ENCODE measurements at places on chromosomes 16 and 17.

- peak; percentile 63 for DNase-seq
Measured at GRCh38 chr17:27760069-27760885, 40.1 kb downstream of the NOS2 start.

GRCh38 chr17:6936370-6937028 is 59.4 kb upstream of the ALOX12 start:
- peak; percentile 17 for DNase-seq

DNA sequence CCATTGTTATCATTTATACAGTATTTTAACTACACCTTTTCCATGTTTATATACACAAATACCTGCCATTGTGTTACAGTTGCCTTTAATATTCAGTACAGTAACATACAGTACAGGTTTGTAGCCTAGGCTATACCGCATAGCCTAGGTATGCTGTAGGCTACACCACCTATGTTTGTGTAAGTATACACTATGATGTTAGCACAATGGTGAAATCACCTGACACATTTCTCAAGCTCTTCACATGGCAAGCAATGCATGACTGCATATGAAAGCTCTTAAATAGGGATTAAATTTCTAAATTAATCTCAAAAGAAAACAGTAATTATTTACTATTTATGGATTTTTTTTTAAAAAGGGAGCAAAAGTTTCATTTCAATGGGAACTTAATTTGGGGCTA is 12.0 kb downstream of the LRRC37B start:
- no peak for DNase-seq

- peak; percentile 45 for DNase-seq
Measured at GRCh38 chr17:73551759-73552158, 92.5 kb downstream of the SDK2 start.

- DNase-seq = no peak
Measured at GRCh38 chr16:89498839-89499238, 8.5 kb upstream of the ANKRD11 start.

- DNase-seq = no peak
Measured at GRCh38 chr17:58207451-58207850, 11.6 kb downstream of the MKS1 start.

GRCh38 chr16:22726868-22727267 is 87.1 kb upstream of the HS3ST2 start:
- DNase-seq = no peak

- DNase-seq = no peak
Measured at GRCh38 chr17:28700830-28701492, 10.7 kb downstream of the PROCA1 start.

GRCh38 chr16:58363746-58364393 is 28.4 kb upstream of the GINS3 start:
- DNase-seq = no peak

DNA sequence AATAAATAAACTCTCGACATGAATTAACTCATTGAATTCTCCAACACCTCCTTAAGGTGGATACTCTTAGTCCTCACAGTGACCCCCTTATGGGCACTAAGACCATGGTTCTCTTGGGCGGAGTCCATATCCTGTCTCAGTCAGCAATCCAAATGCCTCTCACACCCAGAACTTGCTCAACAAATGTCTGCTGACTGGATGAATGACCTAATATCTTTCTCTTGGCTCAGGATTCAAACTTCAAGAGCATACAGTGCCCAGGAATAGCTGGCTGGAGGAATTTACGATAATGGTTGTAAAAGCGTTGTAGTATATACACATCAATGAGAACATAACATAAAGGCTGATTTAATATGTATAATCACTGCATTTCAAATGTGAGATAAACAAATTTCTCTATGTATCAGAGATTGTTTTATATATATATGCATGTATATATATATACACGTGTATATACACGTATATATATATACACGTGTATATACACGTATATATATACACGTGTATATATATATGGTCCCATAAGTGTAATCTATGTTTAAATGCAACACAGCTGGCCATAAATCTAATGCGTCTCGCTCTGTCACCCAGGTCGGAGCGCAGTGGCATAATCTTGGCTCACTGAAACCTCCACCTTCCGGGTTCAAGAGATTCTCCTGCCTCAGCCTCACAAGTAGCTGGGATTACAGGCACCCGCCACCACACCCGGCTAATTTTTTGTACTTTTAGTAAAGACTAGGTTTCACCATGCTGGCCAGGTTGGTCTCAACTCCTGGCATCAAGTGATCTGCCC is 6.5 kb upstream of the UBB start:
- DNase-seq = no peak

GRCh38 chr16:70701596-70701995 is 15.7 kb upstream of the MTSS2 start:
- DNase-seq = no peak

- DNase-seq = no peak
Measured at GRCh38 chr17:30084788-30085187, 31.8 kb upstream of the NSRP1 start.

DNA sequence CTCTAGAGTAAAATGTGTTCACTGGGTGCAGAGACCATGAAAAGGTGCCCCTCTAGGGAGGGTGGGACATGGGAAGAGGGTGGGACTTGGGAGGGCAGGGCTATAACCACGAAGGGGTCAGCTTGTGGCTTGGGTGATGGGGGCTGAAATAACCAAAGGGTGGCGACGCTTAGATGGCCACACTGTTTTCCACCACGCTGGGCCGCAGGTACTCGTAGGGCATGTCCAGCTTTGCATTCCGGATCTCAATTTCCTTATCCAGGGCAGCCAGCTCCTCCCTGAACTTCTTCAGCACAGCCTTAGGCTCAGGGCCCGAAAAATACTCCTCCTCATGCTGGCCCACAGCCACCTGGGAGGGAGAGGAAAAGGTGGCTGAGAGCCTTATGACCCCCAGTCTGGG is 10.0 kb downstream of the ALOX15 start:
- no peak for DNase-seq

DNA sequence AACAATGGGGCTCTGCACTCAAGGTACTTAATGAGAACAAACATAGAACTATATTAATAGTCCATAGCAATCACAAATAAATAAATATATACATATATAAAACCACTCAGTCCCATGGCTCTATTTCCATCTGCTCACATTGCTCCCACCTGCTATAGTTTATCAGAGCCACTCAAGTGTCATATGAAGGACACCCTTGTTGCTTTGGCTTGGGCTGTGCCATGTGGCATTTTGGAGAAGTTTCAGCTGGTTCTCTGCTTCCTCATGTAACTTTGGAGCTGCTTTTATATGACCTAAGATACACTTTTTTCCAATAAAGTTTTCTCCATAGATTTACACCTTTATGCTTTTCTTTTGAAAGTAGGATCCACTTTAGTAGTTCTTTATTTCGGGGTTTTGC is 126.4 kb downstream of the KCNJ2 start:
- no peak for DNase-seq

- DNase-seq = no peak
Measured at GRCh38 chr16:85289760-85290625, 177.7 kb upstream of the CIBAR2 start.

DNA sequence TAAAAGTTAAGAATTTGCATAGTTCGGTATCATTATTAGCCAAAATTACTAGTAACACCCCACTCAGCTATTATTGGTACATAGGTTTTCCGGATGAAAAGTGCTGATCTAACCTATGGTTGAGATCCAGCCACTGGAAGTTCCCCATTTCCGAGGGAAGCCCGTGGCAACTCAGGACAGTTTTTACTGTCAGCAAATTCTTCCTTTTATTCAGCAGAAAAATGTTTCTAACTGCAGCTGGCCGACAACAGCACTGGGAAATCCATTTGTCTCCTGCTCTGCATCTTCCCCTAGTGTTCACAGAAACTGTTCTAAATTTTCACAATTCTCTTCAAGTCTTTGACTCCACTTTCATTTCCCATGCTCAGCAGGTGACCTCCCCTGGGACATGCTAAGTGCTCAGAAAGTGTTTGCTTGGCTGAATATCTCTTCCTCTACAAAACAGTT is 15.5 kb upstream of the MMD start:
- DNase-seq = no peak

- no peak for DNase-seq
Measured at GRCh38 chr16:75192606-75193264, 14.2 kb downstream of the CTRB2 start.

- DNase-seq = no peak
Measured at GRCh38 chr16:74740795-74741304, 33.8 kb downstream of the FA2H start.

DNA sequence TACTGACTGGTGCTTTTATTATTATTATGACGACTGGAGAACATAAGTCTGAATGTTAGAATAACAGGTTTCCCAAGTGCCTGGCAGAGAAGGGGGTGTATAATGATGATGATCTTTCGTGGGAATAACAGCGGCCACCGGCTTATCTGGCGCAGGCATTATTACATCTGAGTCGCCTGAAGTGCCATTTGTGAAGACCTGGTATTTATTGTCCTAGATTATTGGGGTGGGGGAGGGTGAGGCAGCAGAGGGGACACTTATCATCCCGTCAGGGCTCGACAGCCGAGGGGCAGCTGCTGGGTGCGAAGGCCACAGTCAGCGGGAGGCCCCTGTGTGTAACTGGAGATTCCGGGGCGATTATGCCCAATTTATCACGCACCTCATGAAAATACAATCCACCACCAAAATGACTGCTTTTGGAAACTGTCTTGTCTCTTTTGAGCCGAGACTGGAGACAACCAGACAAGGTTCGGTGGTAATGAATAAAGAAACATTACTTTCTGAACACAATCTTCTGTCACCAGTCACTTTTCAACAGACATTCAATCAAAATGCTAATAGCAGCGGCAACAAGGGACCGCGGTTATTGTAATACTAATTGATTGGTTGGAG is 199.3 kb downstream of the CCDC182 start:
- DNase-seq = no peak

- DNase-seq = no peak
Measured at GRCh38 chr16:86730086-86730485, 151.7 kb downstream of the FOXL1 start.

- DNase-seq = peak; percentile 46
Measured at GRCh38 chr17:37848690-37849616, 75.3 kb upstream of the TBC1D3K start.

DNA sequence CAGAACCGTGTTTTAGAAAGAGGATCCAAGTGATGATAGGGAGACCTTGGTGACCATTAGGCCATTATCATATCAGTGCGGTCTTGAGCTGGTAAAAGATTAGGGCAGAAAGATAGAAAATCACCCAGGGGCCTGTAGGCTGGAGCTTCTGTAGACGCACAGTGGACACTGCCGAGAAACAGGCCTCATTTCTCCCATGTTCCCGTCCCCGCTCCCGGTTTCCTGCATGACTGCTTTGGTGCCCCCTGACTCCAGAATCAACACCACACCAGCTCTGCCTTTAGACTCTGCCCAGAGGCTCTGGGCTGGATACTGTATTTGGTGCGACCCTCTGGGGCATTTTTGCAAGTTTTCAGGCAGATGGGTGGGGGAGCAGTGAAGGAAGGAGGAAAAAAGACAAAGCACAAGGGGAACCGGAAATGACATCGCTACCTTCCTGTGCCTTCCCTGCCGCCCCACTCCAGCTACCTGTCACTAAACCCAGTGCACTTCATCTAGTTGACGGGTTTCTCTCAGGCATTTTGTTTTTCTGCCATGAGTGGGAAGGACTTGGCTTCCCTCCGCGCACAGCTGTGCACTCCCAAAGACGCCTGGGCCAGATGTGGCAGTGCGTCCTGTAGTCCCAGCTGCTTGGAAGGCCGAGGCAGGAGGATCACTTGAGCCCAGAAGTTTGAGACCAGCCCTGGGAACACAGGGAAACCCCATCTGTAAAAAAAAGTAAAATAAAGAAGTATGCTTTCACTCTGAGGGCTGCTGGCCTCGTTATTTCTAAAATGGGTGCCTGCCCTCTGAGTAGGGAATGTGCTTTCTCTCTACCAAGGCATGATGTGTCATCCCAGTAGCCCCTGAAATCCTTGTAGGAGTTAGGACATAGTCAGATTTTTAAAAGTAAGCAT is 214.1 kb downstream of the RPTOR start:
- DNase-seq = peak; percentile 33

DNA sequence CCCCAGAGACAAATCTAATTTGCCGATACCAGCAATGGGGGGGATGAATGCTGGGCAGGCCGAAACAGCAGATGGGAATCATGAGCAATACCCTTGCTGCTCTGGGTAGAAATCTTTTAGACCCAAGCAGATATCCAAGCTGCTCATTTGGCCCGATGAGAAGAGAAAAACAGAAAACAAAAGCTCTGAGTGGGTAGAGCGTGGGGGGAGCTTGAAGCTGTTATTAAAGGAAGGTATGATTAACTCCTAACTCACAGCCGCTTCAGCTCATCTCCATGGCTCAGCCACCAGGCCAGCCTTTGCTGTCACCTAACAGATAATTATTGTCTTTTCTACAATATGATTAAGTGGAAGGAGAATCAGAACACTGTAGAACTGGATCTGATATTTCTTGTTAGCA is 58.3 kb downstream of the VPS35L start:
- DNase-seq = no peak
